Stimulated activated CD8-positive, alpha-beta memory T cell treated with anti-CD3 and anti-CD28 coated beads, Interleukin-15, amount 100 ng/mL, for 48 hours (primary cell): ENCODE measurements at places on chromosomes 4 and X.

DNA sequence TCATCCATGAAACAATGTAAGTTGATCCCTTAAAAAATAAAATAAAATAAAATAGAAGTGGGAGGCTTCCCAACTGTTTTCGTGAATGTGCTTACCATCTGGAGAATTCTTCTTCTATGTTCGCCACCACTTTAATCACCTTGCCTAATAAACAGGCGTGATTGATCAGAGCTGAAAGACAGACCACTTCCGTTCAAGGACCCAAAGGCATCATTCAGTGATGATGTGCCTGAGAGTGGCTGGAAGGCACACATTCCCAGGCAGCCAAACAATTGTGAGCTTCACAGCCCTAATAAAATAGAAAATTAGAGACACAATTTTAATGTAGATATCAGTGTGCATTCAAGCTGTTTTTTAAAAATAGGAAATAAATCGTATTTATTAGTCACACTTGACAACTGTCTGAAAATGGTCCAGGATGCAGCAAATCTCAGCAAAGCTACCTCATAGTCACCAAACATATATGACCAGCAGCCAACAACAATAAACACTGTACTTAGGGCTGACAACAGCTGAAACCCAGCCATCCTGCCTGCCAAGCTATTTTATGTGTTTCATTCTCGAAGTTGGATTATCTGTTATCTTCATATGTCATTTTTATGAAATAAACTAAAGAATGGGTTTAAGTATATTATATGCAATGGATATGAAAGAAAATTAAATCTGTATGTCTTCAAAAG is 163.2 kb upstream of the FAM9B start:
- DNase-seq = no peak

- no peak for DNase-seq
Measured at GRCh38 chrX:477441-478012, 90.8 kb upstream of the PPP2R3B start.

DNA sequence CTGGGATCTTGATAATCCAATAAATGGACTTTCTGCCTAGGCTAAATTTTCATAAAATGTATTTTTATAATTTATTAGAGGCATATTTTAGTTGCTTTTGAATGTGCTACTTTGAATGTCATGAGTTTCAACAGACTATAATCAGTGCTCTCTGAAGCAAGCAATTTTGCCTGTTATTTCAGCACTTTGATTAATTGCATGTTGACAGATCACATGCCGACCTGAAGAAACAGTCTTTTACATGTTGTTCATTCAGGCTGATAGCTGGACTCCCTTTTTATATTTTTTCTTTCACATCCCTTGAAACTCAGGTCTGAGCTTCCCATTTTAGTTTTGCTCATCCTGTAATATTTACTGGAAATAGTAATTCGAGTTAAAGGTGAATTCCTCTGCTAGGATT is 341.0 kb downstream of the NAP1L3 start:
- no peak for DNase-seq

DNA sequence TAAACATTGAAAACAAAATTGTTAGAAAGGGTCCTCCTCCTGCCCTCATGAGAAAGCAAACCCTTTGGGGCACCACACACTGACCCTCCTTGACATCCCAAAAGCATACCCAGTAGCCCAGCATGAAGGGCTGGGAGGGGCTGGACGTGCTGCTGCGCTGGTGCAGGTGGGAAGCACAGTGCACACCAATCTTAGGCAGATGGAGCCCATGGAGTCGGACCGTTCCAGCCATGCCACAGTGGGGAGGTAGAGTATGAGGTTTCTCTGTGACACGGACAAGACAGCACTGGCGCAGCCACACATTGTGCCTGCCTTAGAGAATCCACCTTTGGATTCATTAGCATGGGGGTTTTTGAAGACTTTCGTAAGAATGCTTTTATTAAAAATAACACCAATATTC is 544.2 kb upstream of the FRG1 start:
- no peak for DNase-seq

- no peak for DNase-seq
Measured at GRCh38 chr4:151561551-151562256, 152.7 kb downstream of the FHIP1A start.

GRCh38 chrX:69305333-69306062 is 140.2 kb upstream of the PJA1 start:
- no peak for DNase-seq

DNA sequence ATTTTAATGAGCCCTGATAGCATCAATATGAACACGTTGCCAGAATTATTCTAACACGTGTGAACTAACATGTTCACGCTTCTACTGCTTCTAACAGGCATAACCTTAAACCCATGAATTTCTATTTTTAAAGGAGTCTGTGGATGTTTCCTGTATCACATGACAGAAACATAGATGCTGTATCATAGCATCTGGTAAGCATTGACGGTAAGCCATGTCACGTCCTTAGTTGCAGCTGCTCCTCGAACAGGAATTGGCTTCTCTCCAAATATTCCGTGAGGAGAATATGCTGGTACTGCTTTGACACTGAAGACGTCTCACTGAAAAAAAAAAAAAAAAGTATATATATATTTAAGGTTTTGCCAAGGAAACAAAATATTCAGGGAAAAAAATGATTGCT is 105.1 kb upstream of the MXRA5 start:
- no peak for DNase-seq

GRCh38 chr4:102734591-102735385 is 26.0 kb downstream of the MANBA start:
- DNase-seq = no peak

- DNase-seq = no peak
Measured at GRCh38 chrX:22093550-22093949, 61.4 kb downstream of the PHEX start.

GRCh38 chr4:188305690-188306089 is 166.4 kb downstream of the TRIML1 start:
- DNase-seq = no peak

- DNase-seq = no peak
Measured at GRCh38 chr4:150078579-150079080, 385 bp downstream of the DCLK2 start.

- DNase-seq = no peak
Measured at GRCh38 chr4:3793545-3793944, 27.4 kb downstream of the ADRA2C start.

DNA sequence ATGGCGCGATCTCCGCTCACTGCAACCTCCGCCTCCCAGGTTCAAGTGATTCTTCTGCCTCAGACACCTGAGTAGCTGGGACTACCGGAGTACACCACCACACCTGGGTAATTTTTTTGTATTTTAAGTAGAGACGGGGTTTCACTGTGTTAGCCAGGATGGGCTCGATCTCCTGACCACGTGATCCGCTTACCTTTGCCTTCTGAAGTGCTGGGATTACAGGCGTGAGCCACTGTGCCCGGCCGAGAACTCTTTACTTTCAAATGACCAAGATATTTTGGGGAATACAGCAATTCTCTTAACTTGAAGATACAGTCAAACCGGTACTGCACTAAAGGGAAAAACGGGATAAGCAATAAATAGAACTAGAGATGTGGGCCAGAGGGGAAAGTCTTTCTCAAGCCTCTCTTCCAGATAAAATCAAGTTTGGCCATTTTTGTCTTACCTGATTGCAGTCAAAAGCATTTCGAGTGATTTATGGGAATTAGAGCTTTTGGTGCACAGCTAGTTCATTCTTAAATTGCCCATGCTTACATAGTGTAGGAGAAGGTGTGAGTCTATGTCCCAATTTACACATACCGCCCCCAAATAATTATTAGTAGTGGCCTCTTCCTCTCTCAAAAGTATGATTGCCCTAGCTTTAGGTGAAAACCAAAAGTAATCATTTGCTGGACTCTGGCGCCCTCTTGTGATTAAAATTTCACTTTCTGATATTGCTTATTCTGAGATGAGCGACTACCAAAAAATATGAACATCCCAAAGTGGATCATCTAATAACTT is 53.2 kb upstream of the ABCG2 start:
- no peak for DNase-seq

DNA sequence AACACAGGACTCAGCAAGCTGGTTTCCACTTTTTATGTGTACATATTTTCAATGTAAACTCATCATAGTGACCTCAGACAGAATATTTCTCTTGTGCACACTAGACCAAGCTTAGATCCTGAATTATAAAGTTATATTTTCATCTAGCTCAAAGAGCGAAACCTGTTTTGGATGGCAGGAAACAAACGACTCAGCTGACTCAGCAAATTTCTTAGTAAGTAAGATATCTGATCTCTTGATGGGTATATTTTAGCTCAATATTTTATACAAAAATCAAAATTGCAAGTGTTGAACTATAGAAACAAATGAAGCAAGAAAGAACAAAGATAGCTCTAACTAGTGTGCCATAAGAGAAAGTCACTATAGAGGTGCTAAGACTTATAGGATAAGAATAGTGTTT is 1114.5 kb downstream of the STPG2 start:
- DNase-seq = no peak

GRCh38 chrX:24828147-24828546 is 134.4 kb downstream of the POLA1 start:
- no peak for DNase-seq

GRCh38 chr4:104365618-104366017 is 129.1 kb downstream of the CXXC4 start:
- no peak for DNase-seq

DNA sequence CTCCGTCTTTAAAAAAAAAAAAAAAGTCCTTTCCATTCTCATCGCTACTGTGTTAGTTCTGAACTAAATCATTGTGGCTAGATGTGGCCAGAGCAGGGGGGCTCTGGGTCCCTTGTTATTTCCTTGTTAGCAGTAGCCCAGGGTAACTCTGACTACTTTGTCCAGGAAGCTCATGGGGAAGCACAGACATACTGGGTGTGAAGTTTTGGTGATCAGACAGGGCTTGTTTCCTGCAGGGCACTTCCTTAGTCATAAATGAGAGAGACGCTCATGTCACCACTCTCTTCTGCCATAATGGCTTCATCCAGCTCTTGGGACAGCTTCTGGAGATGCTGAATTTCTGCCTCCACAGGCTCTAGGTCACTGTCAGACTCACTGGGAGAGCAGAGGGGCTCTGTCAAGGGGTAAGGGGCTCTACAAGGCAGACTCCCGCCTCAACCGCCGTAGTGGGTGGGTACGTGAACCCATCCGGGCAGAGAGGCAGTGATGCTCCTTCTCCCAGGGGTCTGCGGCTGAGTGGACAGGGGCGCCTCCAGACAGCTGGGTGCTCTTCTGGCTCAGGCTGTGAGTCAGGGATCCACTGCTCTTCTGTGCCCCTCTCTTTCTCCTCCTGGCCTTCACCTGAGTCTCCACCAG is 12.9 kb downstream of the STIM2 start:
- DNase-seq = peak; percentile 63

DNA sequence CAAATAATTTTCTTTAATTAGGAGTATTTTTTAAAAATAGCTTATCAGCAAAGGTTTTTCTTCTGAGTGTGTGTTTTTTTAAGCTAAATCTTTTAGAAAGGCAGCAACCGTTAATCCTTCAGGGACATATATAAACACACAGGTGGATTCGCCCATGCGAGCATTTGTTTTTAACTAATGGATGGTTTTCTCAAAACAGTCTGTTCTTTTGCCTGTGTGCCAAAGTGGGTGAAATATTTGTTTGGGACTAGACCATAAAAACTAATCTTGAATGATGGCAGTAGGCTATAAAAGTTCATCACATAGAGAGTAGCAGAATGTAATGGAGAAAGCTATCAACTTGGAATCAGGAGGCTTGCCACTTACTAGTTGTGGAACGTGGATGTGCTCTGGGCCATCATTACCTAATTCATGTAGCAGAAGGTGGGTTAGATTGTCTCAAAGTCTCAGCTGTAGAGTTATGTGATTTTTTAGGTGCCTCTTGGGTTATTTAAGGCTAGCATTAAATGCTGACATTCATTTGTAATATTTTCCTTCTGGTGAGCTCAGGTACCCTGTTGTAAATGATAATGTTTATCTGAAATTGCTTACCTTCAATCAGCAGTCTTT is 7.4 kb upstream of the TAPT1 start:
- no peak for DNase-seq

GRCh38 chrX:23756165-23756564 is 13.1 kb upstream of the ACOT9 start:
- no peak for DNase-seq

- DNase-seq = no peak
Measured at GRCh38 chrX:8955511-8955910, 78.4 kb downstream of the FAM9B start.

DNA sequence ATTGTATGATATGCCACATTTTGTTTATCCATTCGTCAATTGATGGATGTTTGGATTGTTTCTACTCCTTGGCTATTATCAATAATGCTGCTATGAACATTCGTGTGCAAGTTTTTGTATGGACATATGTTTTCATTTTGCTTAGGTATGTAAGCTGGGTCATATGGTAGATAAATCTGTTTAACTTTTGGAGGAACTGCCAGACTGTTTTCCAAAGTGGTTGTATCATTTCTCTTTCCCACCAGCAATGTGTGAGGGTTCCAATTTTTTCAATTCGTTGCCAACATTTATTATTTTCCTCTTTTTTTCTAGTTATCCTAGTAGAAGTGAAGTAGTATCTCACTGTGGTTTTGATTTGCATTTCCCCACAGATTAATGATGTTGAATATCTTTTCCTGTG is 71.8 kb downstream of the DIAPH2 start:
- no peak for DNase-seq

DNA sequence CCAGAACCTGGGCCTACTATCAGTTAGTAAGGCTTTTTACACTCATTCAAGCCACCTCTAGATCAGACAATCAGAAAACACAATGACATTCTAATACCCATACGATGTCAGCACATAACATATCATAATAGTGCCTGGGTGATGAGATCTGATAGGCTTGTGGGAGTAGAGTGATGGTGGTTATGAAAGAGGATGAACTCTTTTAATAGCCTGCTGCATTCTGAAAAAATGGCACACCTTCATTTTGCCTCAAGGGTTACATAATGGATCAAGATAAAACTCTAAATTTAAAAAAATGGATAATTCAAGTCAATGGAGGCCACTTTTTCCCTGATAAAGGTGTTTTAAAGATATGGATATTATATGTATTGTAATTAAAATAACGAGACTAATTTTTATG is 215.6 kb downstream of the MAML3 start:
- no peak for DNase-seq

DNA sequence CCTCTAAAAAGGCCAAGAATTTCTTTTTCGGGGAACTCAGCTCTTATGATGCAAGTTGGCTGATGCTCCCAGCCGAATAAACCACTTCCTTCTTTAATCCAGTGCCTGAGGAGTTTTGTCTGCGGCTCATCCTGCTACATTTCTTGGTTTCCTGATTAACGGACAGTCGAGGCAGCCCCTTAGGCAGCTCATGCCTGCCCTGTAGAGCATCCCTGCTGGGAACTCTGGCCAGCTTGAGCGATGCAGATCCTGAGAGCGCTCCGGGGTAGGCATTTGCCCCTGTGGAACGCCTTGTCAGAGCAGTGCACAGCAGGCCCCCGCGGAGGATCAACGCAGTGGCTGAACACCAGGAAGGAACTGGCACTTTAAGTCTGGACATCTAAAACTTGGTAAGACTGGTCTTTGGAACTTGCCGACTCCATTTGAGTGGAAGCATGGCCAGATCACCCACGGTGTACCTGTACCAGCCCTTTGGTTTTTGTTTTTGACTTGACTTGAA is 3.1 kb downstream of the CT45A10 start:
- no peak for DNase-seq

DNA sequence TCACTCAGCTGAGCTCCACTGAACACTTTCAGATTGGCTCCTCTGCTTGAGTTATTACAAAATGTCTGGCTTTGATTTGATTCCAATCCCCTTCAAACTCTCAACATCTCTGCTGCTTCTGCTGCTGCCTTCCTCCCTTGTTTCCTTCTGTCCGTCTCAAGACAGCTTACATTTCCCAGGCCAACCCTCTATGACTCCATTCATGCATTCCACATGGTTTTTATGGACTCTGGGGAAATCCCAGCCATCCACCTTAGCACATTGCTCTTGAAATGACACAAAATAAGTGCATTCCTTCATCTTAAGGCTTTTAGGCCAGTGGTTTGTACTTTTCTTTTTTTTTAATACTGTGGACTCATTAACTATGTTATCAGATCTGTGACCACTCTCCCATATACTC is 68.5 kb upstream of the TMEM164 start:
- DNase-seq = no peak
